GM04504 (cell line): ENCODE measurements at places on chromosomes 3 and 15.
A peak's percentile ranks its signal among the peaks of the same experiment; 100 is the strongest.

DNA sequence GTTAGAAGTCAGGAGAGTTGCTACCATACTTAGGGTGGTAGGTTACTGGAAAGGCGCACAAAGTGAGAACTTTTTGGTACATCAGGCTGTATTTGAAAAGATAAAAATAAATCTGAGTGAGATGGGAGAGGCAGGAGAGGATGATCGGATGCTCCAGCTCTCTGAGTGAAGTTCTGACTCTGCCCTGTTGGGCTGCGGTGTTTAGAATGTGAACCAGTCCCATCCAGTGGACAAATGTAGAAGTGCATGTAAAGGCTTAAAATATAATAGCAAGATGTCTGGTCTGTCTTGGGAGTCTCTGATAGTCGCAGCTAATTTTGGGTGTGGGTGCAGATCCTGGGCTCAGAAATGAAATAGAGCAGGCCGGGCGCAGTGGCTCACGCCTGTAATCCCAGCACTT lies 30.4 kb downstream of the ACKR2 start:
- peak; percentile 32 for DNase-seq

DNA sequence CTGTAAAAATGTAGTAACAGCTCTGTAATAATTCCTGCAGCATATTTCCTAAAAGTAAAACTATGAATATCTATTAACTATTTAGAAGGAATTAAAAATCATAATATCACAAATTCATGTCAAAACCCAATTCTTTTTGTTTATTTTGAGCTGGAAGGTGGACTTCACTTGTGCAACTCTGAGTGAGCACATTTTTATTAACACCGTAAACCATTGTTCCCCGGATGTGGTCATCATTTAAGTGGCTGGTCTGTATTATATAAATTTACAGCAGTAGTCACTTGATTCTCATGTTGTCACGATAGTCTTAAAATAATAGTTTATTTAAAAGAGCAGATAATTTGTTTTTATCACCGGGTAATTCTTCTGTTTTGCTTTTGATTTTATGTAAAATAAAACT lies 43.0 kb upstream of the UTS2B start:
- DNase-seq, result no peak

DNA sequence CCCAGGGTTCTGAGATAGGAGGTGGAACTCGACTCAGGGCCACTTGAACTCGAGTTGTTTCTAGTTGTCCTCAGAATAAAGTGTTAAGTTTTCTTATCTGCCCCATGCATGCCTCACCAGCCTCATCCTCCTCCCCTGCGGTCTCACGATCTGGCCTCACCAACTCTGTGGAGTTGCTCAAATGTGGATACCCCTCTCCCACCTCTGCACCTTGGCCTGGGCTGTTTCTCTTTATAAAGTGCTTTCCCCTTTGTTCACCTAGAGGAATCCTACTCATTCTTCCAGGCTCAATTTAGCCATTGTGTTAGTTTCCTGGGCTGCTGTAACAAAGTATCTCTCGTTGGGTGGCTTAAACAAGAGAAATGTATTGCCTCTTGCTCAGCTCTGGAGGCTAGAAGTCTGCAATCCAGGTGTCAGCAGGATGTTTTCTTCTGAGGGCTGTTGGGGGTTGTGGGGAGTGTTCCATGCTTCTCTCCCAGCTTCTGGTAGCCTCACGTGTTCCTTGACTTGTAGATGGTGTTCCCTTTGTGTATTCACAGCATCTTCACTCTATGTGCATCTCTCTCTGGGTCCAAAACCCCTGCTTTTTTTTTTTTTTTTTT lies 100.7 kb downstream of the MEX3B start:
- no peak for DNase-seq

DNA sequence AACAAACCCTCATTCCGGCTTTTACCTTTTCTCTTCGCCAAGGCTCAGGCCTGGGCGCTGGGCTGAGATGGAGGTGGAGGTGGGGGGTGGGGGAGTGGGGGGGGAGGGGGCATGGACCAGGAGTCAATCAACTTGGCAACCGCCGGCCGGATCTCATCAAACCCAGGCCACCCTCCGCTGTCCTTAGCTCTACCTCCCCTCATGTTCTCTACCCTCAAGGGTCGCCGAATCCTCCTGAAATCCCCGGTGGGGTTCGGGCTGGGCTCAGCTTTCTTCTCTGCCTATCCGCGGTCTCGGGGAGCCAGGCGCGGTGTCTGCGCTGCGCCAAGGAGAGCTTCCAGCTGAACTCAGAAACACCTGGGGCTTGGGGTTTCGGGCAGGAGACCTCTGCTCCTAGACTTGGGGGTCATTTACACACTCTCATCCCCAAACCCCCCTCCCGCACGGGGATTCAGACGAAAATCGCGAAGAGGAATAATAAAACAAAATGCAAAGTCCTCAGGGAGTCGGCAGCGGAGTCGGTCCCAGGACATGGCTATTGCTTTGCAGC lies 2.5 kb downstream of the ONECUT1 start:
- DNase-seq, result no peak

DNA sequence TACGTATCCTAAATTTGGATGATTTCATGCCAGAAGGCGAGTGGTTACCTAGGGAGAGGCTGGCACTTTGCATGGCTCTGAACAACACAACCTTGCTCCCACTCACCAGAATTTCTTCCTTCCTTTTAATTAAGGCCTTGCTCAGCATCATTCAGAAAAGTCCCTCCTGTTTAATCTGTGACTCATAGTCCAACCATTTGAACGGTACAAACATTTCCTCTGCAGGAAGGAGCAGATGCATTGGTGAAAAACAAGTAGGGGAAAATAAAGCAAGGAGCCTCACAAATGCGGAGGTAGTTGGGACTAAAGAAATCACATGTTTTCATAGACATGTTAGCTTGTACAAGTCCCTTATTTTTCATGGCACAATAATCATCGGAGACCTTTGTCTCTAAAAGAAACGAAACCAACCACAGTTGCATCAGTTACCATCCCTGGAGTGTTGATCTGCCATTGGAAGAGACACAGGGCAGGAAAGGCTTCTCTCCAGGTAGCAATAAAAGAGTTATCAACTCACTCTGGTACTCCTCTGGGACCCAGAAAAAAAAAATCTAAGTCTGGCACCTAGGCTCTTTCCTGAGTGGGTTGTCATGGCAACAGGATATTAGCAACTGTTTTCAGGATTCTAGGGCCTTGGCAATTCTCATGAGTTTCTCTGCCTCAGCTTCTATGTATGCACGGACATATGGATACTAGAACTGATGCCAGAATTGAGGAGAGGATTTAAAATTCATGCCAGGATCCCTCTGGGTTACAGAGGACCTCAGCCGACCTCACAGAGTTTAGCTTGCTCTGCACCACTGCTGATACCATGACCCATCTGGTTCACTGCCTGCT lies 255.4 kb upstream of the ARPP21 start:
- DNase-seq, result no peak

- no peak for DNase-seq
Measured at GRCh38 chr3:72418244-72418643, 430.0 kb downstream of the SHQ1 start.

GRCh38 chr3:55320928-55321327 lies 166.2 kb downstream of the WNT5A start:
- no peak for DNase-seq

DNA sequence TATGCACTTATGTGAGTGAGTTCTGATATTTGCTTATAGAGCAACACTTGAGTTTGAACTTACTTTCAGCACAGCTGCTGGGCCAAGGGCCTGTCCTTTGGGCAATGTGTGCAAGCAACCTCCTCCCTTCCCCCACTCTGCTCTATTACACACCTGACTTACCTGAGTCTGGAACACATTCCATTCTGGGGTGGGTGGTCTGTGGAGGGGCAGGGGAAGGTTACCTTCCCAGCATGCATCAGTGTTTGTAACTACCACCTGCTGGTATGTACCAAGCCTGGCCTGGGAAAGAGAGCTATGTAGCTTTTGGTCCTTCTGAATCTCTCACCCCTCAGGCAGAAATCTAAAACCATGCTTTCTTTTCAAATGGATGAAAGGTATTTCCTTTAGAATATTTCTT lies 103.0 kb downstream of the ISL2 start:
- DNase-seq, result no peak

DNA sequence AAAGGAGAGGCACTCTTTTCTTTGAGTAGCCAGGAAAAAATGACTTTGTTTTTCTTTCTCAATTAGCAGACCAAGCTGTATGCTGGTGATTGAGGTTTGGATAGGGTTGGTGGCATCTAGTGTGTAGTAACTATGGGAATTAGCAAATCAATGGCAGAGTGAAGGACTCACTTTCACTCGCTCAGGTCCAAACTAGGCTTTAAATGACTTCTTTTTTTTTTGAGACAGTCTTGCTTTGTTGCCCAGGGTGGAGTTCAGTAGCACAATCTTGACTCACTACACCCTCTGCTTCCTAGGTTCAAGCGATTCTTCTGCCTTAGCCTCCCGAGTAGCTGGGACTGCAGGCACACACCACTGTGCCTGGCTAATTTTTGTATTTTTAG lies 35.9 kb downstream of the PRKCI start:
- no peak for DNase-seq

- DNase-seq, result peak; percentile 95
Measured at GRCh38 chr15:52095597-52096262, 16.8 kb downstream of the BCL2L10 start.

GRCh38 chr3:24605511-24606028 lies 110.9 kb upstream of the THRB start:
- no peak for DNase-seq
